ENCODE measurements at places on chromosomes 3 and 15. TPM values are rescaled to one million over a fixed set of nuclear protein-coding genes. Genes with fewer than 3 reads are reported as not detected.

DNA sequence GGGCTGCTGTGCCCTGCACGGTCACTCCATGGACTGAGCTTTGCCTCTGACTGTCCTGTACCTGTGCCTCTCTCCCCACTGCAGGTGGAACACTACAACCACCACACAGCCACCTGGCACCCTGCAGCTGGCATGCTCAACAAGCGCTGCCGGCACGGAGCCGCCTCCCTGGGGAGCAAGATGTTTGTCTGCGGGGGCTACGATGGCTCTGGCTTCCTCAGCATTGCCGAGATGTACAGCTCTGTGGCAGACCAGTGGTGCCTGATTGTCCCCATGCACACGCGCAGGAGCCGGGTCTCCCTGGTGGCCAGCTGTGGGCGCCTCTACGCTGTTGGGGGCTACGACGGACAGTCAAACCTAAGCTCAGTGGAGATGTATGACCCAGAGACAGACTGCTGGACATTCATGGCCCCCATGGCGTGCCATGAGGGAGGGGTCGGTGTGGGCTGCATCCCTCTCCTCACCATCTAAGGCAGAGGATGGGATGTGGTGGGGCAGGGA is 37.3 kb upstream of the PTPN23 start:
- no peak overlapping the region for H3K27ac ChIP-seq
- H3K4me3 ChIP-seq: no peak overlapping the region
- no peak for DNase-seq
- H3K27me3 ChIP-seq: no peaks in the 10 kb centered on the region

GRCh38 chr3:7897655-7898054 is 604.0 kb upstream of the LMCD1 start:
- no peak overlapping the region for H3K27ac ChIP-seq
- no peak overlapping the region for H3K4me3 ChIP-seq
- DNase-seq: no peak
- no peaks in the 10 kb centered on the region for H3K4me1 ChIP-seq
- no peaks in the 10 kb centered on the region for H3K27me3 ChIP-seq

GRCh38 chr15:39578851-39579486 is 1.9 kb upstream of the THBS1 start:
- H3K4me3 ChIP-seq: peak overlapping the region; percentile 2
- DNase-seq: no peak
- H3K36me3 ChIP-seq: no peaks in the 10 kb centered on the region
- H3K4me1 ChIP-seq: peaks cover 22% of the 10 kb centered on the region

DNA sequence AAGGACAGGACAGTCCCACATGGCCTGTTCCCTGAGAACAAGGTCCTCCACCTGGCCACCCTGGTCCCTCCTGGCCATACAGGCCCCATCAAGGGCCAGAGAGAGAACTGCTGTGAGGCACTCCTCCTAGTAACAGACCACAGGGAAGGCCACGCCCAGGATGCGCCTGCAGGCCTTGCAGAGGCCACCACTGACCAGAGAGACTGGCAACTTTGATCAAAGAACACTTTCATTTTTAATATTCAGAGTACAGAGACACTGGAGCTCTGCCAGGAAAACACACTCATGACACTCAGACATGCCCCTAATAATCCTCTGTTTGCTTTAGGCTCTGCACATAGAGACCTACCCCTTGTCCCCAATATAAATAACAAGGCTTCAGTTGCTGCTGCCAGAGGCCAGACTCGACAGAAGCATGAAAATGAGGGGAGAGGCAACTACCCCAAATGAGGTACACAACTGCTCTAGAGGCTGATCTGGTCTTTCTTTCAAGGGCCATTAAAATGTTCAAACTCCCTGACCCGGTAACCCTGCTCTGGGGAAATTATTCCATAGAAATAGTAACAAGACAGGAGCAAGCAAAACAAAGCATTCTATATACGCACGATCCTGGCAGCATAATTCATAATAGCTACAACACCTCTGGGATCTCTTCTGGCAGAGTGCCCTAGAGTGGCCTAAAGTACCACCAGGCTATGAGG is 44.8 kb downstream of the CCDC12 start:
- DNase-seq: peak; percentile 77
- H3K36me3 ChIP-seq: peaks cover 12% of the 10 kb centered on the region
- H3K4me1 ChIP-seq: peaks cover 60% of the 10 kb centered on the region
- H3K27me3 ChIP-seq: no peaks in the 10 kb centered on the region
- H3K27ac ChIP-seq: peak overlapping the region; percentile 84

DNA sequence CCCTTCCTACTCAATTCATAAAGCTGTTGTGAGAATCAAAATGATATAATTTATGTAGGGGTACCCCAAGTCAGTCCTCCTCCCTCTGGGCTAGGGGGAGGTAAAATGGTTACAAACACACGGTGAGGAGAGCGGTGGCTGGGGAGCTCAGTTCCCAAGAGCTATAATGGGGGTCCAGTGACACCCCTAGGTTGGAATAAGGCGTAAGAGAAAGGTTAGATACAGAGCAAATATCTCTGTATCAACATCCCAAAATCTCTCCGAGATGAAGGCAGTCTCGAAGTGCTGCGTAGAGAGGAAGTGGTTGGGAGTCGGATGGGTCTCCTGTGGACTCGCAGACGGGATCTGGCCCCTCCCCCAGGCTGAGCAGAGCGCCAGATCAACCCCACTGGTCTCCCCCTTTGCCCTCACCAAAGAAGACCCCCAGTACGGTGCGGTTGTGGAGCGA is 1.8 kb downstream of the DUOX2 start:
- H3K27me3 ChIP-seq: peaks cover 52% of the 10 kb centered on the region
- peaks cover 7% of the 10 kb centered on the region for H3K4me1 ChIP-seq
- H3K27ac ChIP-seq: no peak overlapping the region
- H3K4me3 ChIP-seq: peak overlapping the region; percentile 33
- no peak for DNase-seq

MORC1 gene
- total RNA-seq: not detected

GNAT1 gene
- not detected for total RNA-seq
